ENCODE measurements at places on chromosomes 3 and 15.

- no peak for DNase-seq
These were observed 149.3 kb downstream of the CACNA1D start for GRCh38 chr3:53643757-53644156.

DNA sequence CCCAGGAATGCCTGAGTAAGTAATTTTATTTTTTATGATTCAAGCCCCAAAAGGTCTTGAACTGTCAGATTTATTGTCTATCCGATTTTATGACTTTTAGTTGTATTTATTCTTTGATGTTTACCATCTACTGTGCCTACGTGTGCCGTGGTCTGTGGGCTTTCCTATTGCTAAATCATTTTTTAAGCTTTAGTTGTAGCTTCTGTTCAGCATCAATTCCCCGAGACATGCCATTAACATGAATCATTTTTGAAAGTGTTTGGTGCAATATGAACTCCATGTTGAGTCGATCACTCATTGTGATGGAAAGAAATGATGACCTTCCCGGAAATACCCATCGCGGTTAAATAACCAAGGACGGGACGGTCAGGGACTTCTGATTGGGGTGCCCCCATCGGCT, 268.7 kb upstream of the THRB start:
- no peak for DNase-seq

GRCh38 chr3:165617134-165617533, 220.1 kb downstream of the BCHE start:
- no peak for DNase-seq

GRCh38 chr15:79178594-79178993, 88.0 kb upstream of the RASGRF1 start:
- no peak for DNase-seq

DNA sequence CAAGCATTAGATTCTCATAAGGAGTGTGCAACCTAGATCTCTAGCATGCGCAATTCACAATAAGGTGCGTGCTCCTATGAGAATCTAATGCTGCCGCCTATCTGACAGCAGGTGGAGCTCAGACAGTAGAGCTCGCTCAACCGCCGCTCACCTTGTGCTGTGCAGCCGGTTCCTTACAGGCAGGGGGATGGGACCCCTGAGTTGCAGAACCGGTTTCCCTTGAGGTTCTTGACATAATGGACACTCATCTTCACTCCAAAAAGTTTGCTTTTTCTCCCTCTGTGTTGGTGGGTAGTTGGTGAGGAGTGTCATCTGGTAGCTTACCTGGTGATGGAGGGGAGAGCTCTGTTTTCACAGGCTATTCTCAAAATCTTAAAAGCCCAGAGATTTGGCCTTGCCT, 324.0 kb upstream of the TBL1XR1 start:
- DNase-seq, result no peak
